ENCODE measurements at places on chromosomes 5 and 9. TPM values are rescaled to one million over a fixed set of nuclear protein-coding genes. Genes with fewer than 3 reads are reported as not detected.

The ABO gene
- not detected for total RNA-seq

The TCF7 gene
- total RNA-seq: 5.9 TPM

The SLC36A2 gene
- not detected for total RNA-seq

The SPAG8 gene
- 0.43 TPM for total RNA-seq

The DMRTA1 gene
- not detected for total RNA-seq
